ENCODE measurements at places on chromosomes 16 and 17. TPM values are rescaled to one million over a fixed set of nuclear protein-coding genes. Genes with fewer than 3 reads are reported as not detected.

DNA sequence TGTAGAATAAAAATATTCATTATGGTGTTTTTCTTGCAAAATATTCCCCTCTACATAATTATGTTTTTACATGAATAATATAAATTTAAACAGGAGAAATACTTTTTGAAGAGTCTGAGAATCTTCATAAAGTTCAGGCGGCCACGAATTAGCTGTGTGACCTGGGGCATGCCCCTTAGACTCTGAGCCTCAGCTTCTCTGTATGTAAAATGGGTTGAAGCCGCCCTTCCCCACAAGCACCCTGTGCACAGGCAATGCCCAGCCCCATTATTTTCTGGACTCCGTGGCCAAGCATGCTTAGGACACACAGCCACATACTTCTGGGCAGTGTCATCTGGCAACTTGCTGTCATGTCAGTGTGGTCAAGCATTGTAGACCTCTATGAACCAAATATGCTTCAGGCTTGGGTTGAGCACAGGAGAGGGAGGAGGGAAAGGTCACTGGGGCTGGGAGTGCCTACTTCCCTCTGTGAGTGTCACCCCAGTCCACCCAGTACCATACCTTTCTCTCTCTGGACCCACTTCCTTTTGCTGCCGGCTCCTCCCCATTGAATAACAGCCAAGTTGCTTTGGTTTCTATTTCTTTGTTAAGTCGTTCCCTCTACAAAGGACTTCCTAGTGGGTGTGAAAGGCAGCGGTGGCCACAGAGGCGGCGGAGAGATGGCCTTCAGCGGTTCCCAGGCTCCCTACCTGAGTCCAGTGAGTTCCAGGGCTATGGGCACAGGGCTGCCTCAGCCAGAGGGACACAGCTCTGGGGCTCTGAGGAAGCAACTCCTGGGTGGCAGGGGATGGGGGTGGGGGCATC is at the start of gene LGALS9:
Gene LGALS9 (plus strand): TSS at position 582 of the 804 bp plus-strand sequence. CDS start 78 bp downstream, at position 660.
- DNase-seq, result no peak
- peak within 1 kb of the TSS; percentile 48 for H3K27ac ChIP-seq
- H3K36me3 ChIP-seq, result no peaks in the 10 kb centered on the region
- H3K27me3 ChIP-seq, result no peaks in the 10 kb centered on the region
- peak within 1 kb of the TSS; percentile 52 for H3K4me3 ChIP-seq

The NXN gene
- 74.3 TPM for total RNA-seq

The PERCC1 gene
- not detected for total RNA-seq

DNA sequence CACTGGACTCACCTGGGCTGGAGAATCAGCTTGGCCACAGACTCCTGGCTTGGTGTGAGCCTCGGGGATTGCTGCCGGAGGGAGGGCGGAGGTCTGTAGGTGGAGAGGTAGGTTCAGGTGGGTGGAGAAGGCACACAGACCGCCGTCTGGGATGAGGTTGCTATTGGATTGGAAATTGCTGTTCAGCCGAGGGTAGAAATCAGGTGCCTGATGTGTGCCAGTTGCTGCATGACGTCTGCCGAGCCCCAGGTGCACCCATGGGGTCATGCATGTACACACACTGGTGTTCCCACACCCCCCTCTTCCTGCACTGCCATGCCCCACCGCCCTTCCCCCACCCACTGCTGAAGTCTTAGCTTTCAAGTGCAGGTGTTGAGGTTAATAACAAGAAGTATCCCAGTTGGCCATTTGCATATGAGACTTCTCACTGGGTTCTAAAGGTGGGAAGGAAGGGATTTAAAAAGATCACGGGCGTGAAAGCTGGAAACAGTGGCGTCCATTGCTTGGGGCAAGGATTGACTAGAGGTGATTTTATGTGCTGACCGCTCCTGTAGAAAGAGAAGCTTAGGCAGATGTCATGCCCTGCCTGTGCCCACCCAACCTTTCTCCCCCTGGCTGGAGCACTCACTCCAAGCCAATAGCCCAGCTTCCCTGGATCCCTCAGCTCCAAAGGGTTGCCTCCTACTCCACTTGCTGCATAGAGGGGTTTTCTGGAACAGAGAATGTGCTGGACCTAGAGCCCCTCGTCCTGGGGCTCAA is 193.6 kb downstream of the CCDC182 start:
- H3K27ac ChIP-seq, result peak overlapping the region; percentile 47
- H3K27me3 ChIP-seq, result no peaks in the 10 kb centered on the region
- H3K4me1 ChIP-seq, result peaks cover 54% of the 10 kb centered on the region
- H3K36me3 ChIP-seq, result no peaks in the 10 kb centered on the region
- no peak overlapping the region for H3K4me3 ChIP-seq

- H3K27me3 ChIP-seq, result no peaks in the 10 kb centered on the region
- H3K36me3 ChIP-seq, result no peaks in the 10 kb centered on the region
- H3K4me3 ChIP-seq, result no peak overlapping the region
- no peak overlapping the region for H3K27ac ChIP-seq
- DNase-seq, result peak; percentile 91
Measured at GRCh38 chr17:14737984-14738651, 437.2 kb downstream of the HS3ST3B1 start.

GRCh38 chr17:75549246-75550138 is 24.0 kb downstream of the LLGL2 start:
- no peak overlapping the region for H3K27ac ChIP-seq
- H3K27me3 ChIP-seq, result no peaks in the 10 kb centered on the region
- H3K4me3 ChIP-seq, result no peak overlapping the region
- no peaks in the 10 kb centered on the region for H3K4me1 ChIP-seq
- no peak for DNase-seq
- no peaks in the 10 kb centered on the region for H3K36me3 ChIP-seq

DNA sequence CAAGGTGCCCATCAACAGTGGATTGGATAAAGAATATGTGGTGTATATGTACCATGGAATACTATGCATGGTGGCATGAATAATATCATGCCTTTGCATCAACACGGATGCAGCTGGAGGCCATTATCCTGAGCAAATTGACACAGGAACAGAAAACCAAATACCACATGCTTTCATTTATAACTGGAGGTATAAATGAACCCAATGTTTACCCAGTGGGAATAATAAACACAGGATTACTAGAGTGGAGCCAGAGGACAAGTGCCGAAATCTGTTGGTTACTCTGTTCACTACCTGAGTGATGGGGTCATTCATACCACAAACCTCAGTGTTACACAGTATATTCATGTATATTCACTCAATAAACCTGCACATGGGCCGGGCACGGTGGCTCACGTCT is 125.2 kb downstream of the CDH11 start:
- no peak overlapping the region for H3K4me3 ChIP-seq
- H3K36me3 ChIP-seq, result no peaks in the 10 kb centered on the region
- H3K27ac ChIP-seq, result no peak overlapping the region
- no peak for DNase-seq

GRCh38 chr16:64364894-64365293 is 757.0 kb downstream of the CDH11 start:
- H3K27ac ChIP-seq, result no peak overlapping the region
- no peak for DNase-seq
- no peak overlapping the region for H3K4me3 ChIP-seq

- peak overlapping the region; percentile 22 for H3K4me3 ChIP-seq
- peak overlapping the region; percentile 50 for H3K27ac ChIP-seq
- no peaks in the 10 kb centered on the region for H3K27me3 ChIP-seq
- H3K36me3 ChIP-seq, result no peaks in the 10 kb centered on the region
- DNase-seq, result peak; percentile 64
Measured at GRCh38 chr16:53071748-53072301, 17.0 kb downstream of the CHD9 start.

DNA sequence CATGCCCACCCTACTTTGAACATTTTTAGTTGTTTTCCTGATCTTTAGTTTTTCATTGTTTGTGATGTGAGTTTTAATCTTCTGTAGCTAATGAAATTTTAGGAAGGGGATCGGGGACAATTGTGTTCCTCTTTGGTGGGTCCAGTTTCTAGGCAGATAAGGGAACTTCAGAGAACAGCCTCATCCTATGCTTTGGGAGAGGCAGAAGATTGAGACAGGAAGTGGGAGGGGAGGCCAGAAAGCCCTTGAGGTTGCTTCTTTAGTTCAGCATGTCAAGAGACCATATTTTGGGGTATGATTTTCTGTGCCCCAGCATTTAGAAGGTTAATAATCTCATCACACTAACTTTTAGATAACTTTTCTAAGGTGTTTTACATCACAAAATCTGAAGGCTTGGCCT is 191.0 kb downstream of the TANC2 start:
- H3K4me1 ChIP-seq, result no peaks in the 10 kb centered on the region
- H3K27me3 ChIP-seq, result no peaks in the 10 kb centered on the region
- no peak overlapping the region for H3K27ac ChIP-seq
- no peaks in the 10 kb centered on the region for H3K36me3 ChIP-seq
- no peak overlapping the region for H3K4me3 ChIP-seq

DNA sequence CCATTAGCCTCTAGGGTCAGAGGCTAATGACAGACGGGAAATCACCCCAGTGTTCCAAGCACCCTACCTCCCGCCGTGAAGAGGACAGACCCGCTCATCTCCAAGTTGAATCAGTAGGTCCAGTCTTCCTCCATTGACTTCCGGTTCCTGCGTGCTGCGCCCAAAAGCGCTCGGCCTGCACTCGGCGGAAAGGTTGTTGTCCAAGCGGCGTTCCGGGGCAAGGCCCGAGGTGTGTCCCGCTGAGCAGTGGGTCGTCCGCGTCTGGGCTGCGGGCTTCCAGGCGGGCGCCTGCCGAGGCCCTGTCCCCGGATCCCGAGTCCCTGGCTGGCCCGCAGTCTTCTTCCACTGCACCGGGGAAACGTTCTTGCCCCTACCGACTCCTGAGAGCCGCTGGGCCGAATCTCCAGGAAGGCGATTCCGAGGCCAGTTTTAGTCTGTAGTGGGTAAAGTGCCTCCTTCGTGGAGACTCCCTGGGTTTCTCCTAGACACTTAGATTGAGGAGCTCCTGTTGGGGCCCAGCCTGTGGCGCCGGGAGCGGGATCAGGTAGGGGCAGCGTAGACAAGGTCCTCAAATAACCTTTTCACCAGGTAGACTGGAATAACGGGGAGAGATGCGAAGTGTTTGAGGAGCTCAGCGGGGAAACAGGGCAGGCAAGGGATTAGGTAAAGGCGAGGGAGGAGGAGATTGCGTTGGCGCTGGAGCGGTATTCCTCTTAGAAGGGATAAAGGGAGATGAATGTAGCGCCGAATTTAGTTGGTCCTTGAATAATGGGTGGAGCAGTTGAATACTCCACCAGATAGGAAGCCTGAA is at the start of gene TEFM:
Gene TEFM (minus strand): TSS at position 138 of the 811 bp plus-strand sequence. CDS start 40 bp downstream, at position 98.
- peaks cover 14% of the 10 kb centered on the region for H3K4me1 ChIP-seq
- H3K27me3 ChIP-seq, result no peaks in the 10 kb centered on the region
- peaks cover 26% of the 10 kb centered on the region for H3K36me3 ChIP-seq
- H3K27ac ChIP-seq, result peak within 1 kb of the TSS; percentile 88

The TBC1D3I gene
- 0.78 TPM for total RNA-seq

GRCh38 chr16:79334127-79334526 is 266.4 kb downstream of the MAF start:
- H3K4me3 ChIP-seq, result no peak overlapping the region
- H3K27me3 ChIP-seq, result no peaks in the 10 kb centered on the region

DNA sequence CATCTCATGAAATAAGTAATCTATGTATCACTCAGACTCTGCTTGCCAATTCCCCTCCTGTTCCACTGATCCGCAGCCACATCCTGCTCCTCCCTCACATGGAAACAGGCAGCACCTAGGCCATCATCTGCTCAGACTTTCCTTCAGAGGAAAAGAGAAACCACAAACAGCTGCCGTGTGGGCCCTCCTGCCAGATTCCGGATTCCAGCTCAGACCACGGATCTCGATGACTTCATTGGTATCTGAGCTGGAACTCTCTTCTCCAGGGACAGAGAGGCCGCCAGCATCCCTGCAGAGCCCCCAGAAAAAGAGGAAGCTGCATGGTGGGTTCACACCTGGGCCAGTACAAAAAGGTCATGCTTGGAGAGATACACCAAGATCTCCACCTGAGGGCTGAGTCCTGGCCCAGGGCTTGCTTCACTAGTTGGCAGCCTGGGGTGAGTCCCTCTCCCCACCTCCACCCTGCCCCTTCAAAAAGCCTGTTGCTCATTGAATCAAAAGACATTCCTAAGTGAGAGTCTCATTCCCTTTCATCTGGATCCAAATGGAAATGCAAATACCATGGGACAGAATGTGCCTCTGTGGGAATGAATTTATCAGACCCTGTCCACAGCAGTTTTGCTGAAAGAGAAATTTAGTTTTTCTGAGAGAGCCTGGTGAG is 47.2 kb downstream of the HOXB1 start:
- H3K4me3 ChIP-seq, result no peak overlapping the region
- H3K4me1 ChIP-seq, result no peaks in the 10 kb centered on the region
- no peak overlapping the region for H3K27ac ChIP-seq
- no peaks in the 10 kb centered on the region for H3K36me3 ChIP-seq
- DNase-seq, result no peak

DNA sequence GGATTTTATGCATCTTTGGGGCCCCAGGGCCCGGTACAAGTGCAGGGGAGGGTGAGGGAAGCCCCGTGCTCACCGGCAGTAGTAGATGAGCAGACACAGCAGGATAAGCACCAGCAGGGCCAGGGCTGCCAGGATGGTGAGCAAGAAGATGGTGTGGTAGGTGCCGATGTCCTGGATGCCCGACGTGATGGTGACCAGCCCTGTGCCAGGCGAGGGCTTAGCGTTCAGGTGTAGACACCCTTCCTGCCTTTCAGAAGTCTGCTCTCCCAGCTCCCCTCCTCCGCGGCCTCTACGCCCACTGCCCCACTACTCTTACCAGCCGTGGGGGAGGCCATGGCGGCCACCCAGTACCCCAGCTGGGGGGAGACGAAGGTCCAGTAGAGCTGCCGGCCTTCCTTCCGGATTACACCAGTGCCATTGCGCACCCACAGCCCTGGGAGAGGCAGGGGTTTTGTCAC is 8.0 kb downstream of the FAM171A2 start:
- DNase-seq, result no peak
- H3K4me1 ChIP-seq, result no peaks in the 10 kb centered on the region
- H3K27me3 ChIP-seq, result no peaks in the 10 kb centered on the region
- H3K36me3 ChIP-seq, result no peaks in the 10 kb centered on the region
- no peak overlapping the region for H3K4me3 ChIP-seq
- no peak overlapping the region for H3K27ac ChIP-seq

The CES5A gene
- not detected for total RNA-seq

- peaks cover 14% of the 10 kb centered on the region for H3K4me1 ChIP-seq
- no peak overlapping the region for H3K4me3 ChIP-seq
- H3K27ac ChIP-seq, result no peak overlapping the region
- H3K27me3 ChIP-seq, result no peaks in the 10 kb centered on the region
Measured at GRCh38 chr17:37239690-37240334, 136.0 kb upstream of the C17orf78 start.

DNA sequence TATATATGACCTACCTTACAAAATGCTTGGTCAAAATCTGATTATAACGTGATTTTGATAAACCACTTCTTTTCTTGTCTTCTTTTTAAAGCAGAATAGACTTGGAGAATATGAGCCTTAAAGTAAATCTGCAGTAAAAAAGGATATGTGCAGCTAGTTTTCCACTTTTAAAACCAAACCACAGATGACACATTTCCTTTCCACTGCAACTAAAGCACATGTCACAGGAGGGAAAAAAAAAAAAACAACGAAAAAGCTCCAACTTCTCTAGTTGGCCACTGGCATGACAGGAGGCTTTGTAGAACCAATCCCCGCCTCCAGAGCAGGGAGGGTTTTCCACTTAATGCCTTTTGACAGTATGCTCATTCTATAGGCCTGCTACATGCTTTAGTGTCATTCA is at the start of gene EVI2A:
Gene EVI2A (minus strand): TSS at position 142 of the 400 bp plus-strand sequence. CDS start 2,609 bp downstream, outside the sequence.
- no peaks in the 10 kb centered on the region for H3K36me3 ChIP-seq
- no peaks in the 10 kb centered on the region for H3K4me1 ChIP-seq
- DNase-seq, result no peak

The RDM1 gene
- not detected for total RNA-seq

The CA5A gene
- not detected for total RNA-seq

Measured in psoas muscle (tissue), 8 donors.